GM06990 (cell line): ENCODE measurements at places on chromosomes 3 and 15.

DNA sequence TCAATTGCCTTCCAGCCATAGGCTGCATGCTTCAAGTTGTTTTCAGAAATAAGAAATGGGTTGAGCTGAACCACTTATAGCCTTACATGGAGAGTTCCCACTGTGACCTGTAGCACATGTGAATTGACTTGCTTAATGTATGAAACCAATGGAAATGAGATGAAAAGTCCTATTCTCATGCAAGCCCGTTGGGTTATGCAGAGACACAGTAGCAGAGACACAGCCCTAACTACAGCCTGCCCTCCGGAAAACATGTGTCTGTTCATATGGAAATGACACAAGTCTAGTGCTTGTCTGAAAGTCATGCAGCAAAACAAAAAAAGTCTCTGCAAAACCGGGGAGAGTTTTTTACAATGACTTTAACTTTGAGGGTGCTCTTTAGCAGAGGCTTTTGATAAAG lies 14.5 kb downstream of the HIGD2B start:
- DNase-seq = no peak

- DNase-seq = no peak
These were observed 3.1 kb upstream of the RPAP1 start for GRCh38 chr15:41546851-41547786.

DNA sequence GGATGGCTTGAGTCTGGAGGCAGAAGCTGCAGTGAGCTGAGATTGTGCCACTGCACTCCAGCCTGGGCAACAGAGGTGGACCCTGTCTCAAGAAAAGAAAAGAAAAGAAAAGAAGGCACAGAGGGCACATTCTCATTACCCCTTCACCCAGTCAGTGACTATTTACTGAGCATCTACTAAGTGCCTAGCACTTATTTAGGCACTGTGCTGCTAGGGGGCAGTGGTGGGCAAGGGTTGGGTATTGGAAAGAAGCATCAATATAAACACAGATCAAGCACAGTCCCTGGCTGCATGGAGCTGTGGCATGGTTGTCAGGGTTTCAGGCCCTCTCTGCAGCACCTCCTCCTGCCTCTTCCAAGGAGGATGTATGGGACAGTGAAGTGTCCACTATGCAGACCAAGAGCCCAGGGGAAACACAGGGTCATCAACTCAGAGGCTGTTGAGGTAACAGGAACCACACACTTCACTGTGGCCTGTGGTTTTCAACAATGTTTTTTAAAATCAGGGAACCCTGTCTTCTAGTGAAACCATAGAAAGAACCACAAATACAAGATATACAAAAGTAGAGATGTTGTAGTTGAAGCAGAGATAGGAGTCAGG lies 138.5 kb downstream of the RAB11A start:
- no peak for DNase-seq

DNA sequence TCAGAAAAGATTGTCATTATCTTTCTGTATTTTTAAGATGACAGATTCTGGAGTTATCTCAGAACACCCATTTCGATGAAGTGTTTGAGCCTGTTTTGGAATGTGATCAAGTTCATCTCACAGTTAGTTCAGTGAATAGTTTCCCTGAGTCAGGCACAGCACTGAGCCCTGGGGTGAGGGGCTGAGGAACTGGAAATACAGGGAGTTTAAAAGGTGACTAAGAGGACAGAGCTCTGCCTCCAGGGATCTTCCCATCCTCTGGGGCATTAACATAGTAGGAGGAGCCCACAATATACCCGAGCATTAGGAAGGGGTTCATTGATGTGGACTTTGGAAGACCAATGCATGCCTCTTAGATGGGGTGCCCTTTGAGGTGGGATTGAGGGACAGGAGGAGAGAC lies 355.1 kb downstream of the CLSTN2 start:
- no peak for DNase-seq

DNA sequence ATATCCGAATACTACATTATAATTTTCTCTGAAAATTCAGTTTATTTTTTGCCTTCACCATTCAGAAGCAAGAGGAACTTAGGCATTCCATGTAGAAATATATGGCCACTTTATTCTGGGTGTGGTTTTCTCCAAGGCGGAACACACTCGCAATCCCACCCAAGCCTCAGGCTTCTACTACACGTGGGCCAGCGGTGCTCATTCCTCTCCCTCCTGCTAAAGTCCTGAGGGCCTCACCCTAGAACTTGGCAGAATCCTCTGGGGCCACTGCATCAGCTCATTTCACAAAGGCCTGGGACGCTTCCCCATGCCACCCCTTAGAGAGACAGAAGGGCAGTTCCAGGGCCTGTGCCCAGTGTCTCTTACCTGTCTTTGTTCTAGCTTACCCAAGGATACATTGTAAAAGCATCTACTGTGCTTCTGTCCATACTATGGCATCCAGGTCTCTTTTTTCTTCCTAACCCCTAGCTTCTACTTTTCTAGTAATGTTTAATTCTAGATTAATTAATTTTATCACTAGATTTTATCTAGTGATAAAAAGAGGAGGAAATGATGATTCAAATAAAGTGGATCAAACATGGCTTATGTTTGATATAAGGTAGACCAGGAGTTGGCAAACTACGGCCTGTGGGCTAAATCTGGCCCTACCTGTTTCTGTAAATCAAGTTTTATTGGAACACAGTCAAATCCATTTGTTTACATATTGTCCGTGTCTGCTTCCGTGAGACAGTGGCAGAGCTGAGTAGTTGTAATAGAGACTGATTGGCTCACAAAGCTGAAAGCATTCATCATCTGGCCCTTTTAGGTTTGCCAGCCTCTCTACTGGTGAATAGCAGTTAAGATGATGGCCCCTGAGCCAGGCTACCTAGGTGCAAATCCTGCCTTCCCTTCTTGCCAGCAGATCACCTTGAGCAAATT lies 29.8 kb downstream of the LARS2 start:
- no peak for DNase-seq

GRCh38 chr3:149751551-149751950 lies 738 bp downstream of the COMMD2 start:
- DNase-seq = no peak
